ENCODE measurements at places on chromosomes 7 and 10.

GRCh38 chr10:44879531-44879899 is 31.6 kb upstream of the TMEM72 start:
- no peak for DNase-seq

- DNase-seq = no peak
These were observed 651 bp downstream of the MYO3A start for GRCh38 chr10:25934621-25935139.

- no peak for DNase-seq
These were observed 241.7 kb upstream of the NEBL start for GRCh38 chr10:21138769-21139340.

GRCh38 chr7:34787586-34787985 is 129.6 kb downstream of the NPSR1 start:
- no peak for DNase-seq

DNA sequence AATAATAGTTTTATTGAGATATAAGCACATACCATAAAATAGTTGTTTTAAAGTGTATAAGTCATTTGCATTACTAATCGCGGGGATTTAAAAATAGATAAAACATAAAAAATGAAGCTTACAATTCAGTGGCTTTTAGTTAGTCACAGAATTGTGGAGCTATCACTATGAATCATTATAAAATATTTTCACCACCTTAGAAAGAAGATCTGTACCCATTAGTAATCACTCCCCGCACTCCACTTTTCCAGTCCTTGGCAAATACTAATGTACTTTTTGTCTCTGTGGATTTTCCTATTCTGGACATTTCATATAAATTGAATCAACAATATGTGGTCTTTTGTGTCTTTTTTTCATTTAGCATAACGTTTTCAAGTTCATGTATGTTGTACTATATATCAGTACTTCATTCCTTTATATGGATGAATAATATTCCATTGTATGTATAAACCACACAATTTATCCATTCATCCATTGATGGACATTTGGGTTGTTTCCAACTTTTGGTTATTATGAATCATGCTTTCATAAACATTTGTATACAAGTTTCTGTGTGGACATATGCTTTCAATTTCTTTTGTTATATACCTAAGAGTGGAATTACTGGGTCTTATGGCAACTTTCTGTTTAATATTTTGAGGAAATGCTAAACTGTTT is 162.5 kb downstream of the MAGI2 start:
- no peak for DNase-seq

DNA sequence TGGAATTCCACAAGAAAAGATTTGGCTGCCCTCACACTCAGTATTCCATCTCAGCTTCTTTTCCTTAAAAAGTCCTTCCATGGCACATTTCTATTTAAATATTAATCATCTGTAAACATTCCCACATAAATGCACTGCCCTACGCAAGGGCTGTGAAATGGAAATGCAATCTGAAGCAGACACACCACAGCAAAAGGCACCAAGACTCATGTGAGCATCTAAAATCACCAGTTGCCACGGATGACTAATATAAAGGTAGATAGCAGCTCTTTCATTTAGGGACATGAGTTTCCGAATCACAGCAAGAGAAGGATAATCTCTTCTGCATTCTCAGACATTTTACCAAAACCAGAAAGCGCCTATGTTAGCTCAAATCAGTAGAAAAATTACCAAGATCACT is 31.6 kb downstream of the COA1 start:
- no peak for DNase-seq

DNA sequence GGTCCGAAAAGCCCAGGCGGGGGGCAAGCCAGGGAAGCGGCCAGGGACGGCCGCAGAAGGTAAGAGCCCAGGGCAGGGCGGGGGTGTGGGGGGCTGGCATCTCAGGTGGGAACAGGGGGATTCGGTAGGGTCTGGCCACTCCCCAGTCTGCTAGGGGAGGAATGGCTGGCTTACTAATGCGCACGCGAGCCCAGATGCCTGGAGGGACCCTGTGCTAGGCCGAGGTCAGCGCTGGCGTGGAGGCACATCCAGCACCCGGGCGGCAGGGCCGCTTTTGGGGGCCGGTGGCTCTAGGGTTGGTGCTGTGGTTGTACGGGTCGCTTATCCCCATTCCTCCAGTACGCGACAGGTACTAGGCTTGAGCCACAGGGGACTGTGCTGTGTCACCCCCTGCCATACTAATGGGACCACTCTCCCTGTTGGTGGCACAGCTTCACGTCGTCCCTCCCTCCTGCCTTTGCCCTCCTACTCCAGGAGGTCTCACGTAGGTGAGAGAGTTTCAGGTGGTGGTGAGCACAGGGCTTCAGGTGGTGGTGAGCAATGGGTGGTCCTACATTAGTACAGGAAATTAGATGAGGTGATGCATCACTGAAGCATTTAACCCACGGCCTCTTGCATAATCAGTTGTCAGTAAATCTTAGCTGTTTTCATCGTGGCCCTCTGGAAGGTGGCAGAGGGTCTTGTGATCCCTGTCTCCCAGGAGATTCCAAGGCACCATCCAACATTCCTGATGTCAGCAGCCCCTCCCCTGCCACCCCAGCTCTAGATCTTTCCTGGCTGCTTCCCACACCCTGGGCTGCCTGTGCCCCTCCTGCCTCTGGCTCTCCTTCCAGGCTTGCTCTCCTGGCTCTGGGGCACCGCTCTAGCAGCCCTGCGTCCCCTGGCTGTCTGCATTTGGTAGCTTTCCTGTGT is 971 bp downstream of the AEBP1 start:
- peak; percentile 87 for DNase-seq

DNA sequence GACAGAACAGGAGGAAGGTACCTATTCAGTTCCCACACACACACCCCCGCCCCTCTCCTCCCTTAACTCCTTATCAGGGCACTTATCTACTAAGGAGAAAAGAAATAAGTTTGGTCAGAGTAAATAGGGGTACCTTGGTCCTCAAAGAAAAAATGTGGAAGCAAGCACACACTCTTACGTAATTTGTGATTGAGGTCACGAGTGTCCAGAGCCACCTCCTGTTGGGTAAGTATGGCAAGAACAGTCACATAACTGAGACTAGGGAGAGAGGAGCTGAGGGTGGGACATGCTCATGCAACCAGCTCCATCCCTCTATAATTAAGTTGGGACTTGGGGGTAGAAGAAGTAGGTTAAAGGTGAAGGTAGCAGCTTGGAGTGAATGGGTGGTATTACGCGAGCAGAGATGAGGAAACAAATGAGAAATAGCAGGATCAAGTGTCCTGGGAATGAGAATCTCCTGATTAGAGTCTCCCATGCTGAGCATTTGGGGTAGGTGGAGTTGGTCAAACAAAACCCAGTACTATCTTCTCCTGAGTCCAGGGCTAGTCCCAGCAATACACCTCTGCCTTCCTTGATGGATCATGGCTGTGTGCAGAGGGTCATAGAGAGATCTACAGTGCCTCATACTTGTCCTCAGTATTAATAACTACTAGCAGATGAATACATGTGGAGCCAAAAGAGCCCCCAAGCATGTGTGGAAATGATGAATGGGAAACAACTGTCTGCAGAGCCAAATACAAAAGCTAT is 77.1 kb downstream of the GSAP start:
- no peak for DNase-seq

DNA sequence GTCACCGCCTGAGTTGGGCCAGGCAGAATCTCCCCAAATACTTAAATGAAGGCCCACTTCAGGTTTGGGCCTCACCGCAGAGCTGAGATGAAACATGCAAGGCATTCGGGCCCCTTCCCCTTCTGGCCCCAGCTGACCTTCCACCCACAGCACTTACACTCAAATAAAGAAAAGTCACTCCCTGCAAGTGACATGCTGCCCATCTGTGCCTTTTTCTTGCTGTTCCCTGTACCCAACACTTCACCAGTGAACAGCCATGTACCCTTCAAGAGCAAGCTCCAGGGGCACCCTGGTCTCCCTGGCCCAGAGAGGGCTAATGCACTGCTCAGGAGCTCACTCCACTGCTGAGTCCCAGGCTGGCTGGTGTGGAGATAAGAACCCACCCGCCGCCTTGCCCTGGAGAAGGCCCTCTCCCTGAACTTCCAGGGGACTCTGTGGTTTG is 40.7 kb downstream of the ZCCHC24 start:
- peak; percentile 9 for DNase-seq

GRCh38 chr10:48608279-48608681 is 3.4 kb upstream of the ARHGAP22 start:
- no peak for DNase-seq

GRCh38 chr10:22518167-22518724 is 172.9 kb downstream of the SPAG6 start:
- no peak for DNase-seq

- DNase-seq = peak; percentile 81
These were observed 347.5 kb downstream of the DNAJB6 start for GRCh38 chr7:157684157-157684908.

DNA sequence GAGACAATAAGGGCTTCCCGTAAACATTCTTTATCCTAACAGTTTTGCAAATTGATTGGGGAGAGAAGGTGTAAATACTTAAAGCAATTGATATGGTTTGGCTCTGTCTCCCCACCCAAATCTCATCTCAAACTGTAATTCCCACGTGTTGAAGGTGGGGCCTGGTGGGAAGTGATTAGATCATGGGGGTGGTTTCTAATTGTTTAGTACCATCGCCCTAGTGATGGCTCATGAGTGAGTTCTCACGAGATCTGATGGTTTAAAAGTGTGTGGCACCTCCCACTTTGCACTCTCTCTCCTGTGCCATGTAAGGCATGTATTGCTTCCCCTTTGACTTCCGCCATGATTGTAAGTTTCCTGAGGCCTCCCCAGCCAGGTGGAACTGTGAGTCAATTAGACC is 22.1 kb upstream of the CAPZA2 start:
- no peak for DNase-seq

- DNase-seq = peak; percentile 58
These were observed 56.0 kb downstream of the SH3PXD2A start for GRCh38 chr10:103799341-103799740.

DNA sequence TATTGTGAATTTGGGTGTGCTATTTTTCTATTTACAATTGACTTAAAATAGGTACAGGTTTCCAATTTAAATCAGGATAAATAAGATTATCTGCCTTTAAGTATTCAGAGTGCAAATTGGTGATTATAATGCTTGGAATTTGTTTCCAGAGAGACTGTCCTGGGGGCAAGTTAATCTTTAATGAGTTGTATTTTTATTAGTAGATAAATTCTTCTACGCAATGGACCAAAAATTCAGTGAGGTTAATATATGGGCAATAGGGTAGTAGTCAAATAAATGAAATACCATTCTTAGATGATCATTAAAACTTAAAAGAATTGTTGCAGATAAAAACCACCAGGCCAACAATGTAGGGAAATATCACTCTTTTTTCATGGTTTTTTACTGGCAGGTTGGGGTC is 3.4 kb downstream of the BICC1 start:
- no peak for DNase-seq

DNA sequence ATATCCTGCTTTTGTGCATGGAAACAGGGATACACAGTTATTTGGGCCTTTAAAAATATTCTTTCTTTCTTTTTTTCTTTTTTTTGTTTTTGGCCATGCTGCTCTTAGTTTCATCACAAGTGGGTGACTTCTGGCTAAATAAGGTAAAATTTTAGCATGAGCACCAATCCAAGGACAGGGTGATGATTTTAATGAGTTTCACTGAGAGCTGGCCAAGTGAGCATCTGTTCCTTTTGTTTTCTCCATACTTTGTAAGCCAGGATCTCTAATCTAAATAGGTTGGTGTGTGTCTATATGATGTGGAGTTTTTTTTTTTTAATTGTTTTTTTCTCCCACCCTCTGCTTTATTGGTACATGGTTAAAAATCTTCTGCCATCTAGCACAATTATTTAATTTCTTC is 106.8 kb downstream of the POLL start:
- DNase-seq = no peak

DNA sequence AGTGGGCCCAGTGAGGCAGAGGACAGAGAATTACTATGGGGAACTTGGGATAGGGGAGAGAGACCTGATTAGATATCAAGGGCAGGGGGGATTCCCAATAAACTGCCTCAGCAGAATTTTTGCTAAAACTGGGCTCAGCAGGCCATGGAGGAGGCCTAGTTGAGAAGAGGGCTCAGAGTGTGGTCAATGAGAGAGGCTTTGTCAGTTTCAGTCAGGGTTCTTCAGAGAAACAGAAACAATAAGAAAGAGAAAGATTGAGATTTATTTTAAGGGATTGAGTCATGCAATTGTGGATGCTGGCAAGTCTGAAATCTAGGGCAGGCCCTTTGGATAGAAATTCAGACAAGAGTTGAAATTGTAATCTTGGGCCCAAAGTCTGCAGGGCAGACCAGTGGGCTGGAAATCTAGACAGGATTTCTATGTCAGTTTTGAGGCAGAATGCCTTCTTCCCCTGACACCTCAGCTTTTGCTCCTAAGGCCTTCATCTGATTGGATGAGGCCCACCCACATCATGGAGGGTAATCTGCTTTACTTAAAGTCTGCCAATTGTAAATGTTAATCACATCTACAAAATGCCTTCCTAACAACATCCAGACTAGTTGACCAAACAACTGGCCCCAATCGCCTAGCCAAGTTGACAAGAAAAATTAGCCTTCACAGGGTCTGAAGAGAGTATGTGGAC is 33.5 kb upstream of the CCSER2 start:
- no peak for DNase-seq

DNA sequence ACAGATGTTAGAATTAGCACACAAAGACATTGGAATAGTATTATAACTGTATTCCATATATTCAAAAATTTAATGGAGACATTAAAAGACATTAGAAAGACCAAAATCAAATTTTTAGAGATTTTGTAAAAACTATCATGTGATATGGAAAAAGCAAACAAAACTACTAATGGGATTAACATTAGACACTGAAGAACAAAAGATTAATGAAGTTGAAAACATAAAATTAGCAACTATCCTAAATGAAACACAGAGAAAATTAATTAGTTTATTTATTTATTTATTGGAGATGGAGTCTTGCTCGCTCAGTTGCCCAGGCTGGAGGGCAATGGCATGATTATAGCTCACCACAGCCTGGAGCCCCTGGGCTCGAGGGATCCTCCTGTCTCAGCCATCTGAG is 158.8 kb downstream of the DOCK4 start:
- DNase-seq = no peak

GRCh38 chr10:6815346-6815745 is 235.3 kb upstream of the PRKCQ start:
- no peak for DNase-seq

- no peak for DNase-seq
These were observed 230.4 kb downstream of the ACTR3B start for GRCh38 chr7:152989889-152990380.

DNA sequence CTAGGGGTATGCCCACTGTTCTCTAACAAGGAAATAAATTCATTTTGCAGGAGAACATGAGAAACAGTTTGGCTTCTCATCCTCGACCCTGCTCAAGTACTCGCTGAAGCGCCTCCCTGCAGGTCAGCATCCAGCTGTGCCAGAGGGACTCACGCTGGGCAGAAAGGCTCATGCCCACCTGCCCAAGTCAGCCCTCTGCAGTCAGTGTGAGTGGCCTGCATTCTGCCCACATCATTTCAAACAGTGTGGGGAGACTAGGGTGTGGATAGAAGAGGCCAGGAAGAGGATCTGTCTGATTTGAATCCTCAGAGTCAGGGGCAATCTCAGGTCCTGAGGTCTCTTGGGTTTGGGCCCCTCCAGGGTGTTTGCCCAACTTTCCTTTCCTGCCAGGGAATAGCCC is 297.8 kb downstream of the ELMO1 start:
- DNase-seq = no peak

GRCh38 chr7:74480861-74481417 is 27.2 kb downstream of the GTF2IRD1 start:
- no peak for DNase-seq

Measured in posterior cingulate gyrus (tissue), 11 donors.